ENCODE measurements at places on chromosomes 5 and 9.
A peak's percentile ranks its signal among the peaks of the same experiment; 100 is the strongest.

- no peak for DNase-seq
Observed at GRCh38 chr5:168702511-168702910, 123.3 kb upstream of the PANK3 start.

GRCh38 chr5:59537961-59538749, 355.4 kb downstream of the PDE4D start:
- peak; percentile 81 for DNase-seq

- DNase-seq, result no peak
Observed at GRCh38 chr5:172769616-172770373, 1.2 kb downstream of the DUSP1 start.

DNA sequence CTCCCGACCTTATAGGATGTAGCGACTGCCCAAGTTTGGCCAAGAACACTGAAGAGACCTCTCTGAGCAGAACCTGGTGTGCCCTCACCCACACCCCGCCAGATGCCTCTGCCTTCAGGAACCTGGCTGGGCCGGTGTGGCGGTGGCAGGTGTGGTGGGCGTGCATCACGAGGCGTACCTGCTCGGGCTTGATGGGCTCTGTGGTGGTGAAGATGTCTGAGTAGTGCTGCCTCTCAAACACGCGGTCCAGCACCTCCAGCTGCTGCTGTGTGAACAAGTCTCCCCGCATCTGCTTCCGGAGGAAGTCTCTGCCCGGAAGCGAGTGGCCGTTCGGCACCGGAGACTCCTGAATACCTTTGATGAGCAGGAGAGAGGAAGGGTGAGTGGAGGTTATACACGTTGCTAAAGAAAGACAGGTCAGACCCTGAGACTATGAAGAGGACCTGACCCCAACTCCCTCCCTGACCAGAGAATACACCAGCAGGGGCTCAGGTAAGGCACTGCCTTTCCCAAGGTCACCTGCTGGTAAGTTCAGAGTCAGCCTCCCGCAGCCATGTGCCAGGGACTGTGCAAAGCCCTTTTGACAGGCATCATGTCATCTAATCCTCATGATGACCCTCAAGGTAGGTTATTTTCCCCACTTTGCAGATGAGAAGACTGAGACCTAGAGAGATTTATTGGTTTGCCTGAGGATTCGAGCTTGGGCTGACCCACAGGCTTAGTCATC, 67.5 kb downstream of the PAX5 start:
- DNase-seq, result no peak

GRCh38 chr9:76658510-76659231, 105.6 kb upstream of the PCA3 start:
- DNase-seq, result peak; percentile 49

- DNase-seq, result peak; percentile 38
Observed at GRCh38 chr5:43039471-43040286, 440 bp downstream of the ANXA2R start.

- DNase-seq, result no peak
Observed at GRCh38 chr5:56514245-56514644, 281.1 kb upstream of the ANKRD55 start.
